ENCODE measurements at places on chromosomes 11 and 22. TPM values are rescaled to one million over a fixed set of nuclear protein-coding genes. Genes with fewer than 3 reads are reported as not detected.

SERPIND1 gene
- not detected for total RNA-seq

- H3K4me1 ChIP-seq = peaks cover 2% of the 10 kb centered on the region
- no peaks in the 10 kb centered on the region for H3K36me3 ChIP-seq
- no peak overlapping the region for H3K27ac ChIP-seq
Measured at GRCh38 chr22:22578702-22579424, 19.8 kb upstream of the PRAME start.

GRCh38 chr22:48531761-48532435, 1295.8 kb downstream of the BRD1 start:
- no peak overlapping the region for H3K27ac ChIP-seq
- H3K36me3 ChIP-seq = no peaks in the 10 kb centered on the region
- H3K4me3 ChIP-seq = no peak overlapping the region
- no peak for DNase-seq
- H3K4me1 ChIP-seq = no peaks in the 10 kb centered on the region

GRCh38 chr11:334264-334994, 13.8 kb upstream of the IFITM3 start:
- no peak overlapping the region for H3K4me3 ChIP-seq
- no peaks in the 10 kb centered on the region for H3K36me3 ChIP-seq
- no peak overlapping the region for H3K27ac ChIP-seq
- H3K4me1 ChIP-seq = peaks cover 6% of the 10 kb centered on the region
- peak; percentile 45 for DNase-seq
- no peaks in the 10 kb centered on the region for H3K27me3 ChIP-seq

ACRV1 gene
- total RNA-seq = not detected

- H3K27ac ChIP-seq = no peak overlapping the region
- no peak overlapping the region for H3K4me3 ChIP-seq
- no peaks in the 10 kb centered on the region for H3K27me3 ChIP-seq
- no peak for DNase-seq
- H3K36me3 ChIP-seq = no peaks in the 10 kb centered on the region
Measured at GRCh38 chr11:69430566-69430965, 50.9 kb upstream of the LINC01488 start.

GRCh38 chr11:27470166-27470565, 2.4 kb downstream of the LGR4 start:
- no peak overlapping the region for H3K27ac ChIP-seq
- H3K4me1 ChIP-seq = peaks cover 29% of the 10 kb centered on the region
- no peaks in the 10 kb centered on the region for H3K27me3 ChIP-seq
- DNase-seq = no peak
- no peaks in the 10 kb centered on the region for H3K36me3 ChIP-seq

DNA sequence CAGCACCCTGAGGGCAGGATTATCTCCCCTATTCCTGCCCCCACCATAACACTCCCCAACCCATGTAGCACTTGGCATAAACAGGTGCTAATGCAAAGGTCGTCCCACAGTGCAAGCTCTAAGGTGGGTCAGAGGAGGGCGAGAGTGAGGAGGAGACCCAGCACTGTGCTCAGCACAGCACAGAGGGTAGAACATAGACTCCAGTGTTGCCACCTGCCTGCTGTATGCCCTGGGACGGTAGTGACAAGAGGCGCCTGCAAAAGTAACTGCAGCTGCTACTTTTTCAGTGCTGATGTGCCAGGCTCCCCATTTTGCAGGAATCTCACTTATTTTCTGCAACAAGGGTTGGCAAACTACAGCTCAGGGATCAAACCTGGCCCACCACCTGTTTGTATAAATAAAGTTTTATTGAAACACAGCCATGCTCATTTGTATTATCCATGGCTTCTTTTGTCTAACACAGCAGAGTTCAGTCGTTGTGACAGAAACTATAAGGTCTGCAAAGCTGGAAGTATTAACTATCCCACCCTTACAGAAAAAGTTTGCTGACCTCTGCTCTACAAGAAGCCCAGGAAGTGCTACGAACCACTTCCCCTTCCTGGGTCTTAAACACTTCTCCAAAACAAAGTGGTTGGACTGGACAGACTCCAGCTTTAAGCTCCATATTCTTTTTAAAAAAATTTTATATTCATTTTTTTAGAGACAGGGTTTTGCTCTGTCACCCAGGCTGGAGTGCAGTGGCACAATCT, 16.9 kb upstream of the CDC42BPG start:
- H3K4me3 ChIP-seq = no peak overlapping the region
- no peak for DNase-seq
- no peaks in the 10 kb centered on the region for H3K27me3 ChIP-seq

DNA sequence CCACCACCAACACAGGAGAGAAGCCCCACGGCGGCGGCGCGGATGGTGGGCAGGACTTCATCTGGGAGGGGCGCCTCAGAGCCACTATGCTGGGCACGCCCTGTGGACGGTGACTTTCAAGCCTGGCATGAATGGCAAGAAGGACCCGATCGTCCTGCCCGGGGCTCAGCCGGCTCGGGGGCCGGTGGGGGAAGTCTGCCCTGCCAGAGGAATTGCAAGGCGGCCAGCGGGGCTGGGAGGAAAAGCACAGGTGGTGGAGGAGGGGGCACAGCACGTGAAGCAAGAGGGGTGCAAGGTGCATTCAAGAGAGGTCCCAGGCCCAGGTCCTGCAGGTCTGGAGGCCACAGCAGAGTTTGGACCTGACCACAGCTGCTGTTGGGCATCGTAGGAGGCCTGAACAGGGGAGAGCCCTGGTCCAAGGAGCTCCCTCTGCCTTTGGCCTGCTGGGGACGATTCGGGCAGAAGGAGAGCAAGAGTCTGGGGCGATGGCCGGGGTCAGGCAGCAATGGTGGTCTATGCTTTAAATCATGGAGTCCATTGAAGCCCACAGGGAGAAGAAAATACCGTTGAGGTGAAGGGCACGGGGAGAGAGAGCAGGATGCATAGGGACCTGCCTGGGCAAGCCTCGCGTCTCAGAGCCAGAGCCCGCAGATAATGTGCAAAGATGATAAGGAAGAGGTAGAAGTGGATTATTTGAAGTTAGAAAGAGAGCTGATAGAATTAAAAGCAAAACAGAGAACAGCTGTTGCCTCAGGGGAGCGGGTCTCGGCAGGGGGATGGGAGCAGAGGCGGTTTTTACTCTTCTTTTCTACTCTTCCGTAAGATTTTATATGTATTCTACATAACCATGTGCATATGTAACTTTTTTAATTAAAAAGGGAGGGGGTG, 82.6 kb upstream of the SHISAL1 start:
- DNase-seq = no peak
- H3K27ac ChIP-seq = no peak overlapping the region
- H3K27me3 ChIP-seq = peaks cover 11% of the 10 kb centered on the region

DNA sequence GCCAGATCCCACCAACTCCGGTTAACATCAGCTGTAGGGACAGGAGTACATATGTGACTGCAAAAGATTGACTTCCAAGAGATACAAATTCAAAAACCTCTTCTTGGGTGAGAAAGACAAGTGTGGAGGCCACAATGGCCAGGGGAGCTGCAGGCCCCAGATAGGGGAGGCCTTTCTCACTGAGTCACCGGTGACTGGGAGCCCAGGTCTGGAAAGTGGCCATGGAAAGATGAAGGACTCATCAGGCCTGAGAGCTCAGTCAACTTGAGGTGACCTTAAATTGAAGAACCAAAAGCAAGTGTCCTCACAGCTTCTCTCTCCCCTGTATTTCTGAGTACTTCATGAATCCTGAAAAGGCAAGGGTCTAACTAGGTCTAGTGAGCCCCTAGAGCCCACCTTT, 90.4 kb upstream of the CLPB start:
- H3K27me3 ChIP-seq = no peaks in the 10 kb centered on the region
- peak; percentile 54 for DNase-seq
- no peak overlapping the region for H3K4me3 ChIP-seq
- H3K36me3 ChIP-seq = no peaks in the 10 kb centered on the region
- H3K4me1 ChIP-seq = no peaks in the 10 kb centered on the region

DNA sequence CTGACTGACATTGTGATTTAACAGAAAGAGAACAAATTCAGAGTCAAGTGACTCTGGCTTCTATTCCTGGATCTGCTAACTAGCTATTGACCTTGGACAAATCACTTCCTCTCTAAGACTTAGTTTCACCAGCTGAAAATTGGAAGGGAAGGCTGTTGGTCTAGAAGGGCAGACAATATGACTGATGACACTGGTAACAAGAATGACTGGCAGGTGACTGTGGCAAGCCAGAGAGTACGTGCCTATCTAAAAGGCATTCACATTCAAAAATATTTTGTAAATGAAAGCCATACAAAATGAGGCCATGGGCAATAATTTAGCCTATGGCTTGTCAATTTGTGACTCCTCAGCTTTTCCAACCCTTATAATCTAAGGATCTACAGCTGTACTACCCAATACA, 23.5 kb downstream of the SERGEF start:
- H3K27me3 ChIP-seq = no peaks in the 10 kb centered on the region
- H3K36me3 ChIP-seq = no peaks in the 10 kb centered on the region
- peaks cover 16% of the 10 kb centered on the region for H3K4me1 ChIP-seq
- H3K27ac ChIP-seq = no peak overlapping the region
- no peak for DNase-seq
- no peak overlapping the region for H3K4me3 ChIP-seq

DNA sequence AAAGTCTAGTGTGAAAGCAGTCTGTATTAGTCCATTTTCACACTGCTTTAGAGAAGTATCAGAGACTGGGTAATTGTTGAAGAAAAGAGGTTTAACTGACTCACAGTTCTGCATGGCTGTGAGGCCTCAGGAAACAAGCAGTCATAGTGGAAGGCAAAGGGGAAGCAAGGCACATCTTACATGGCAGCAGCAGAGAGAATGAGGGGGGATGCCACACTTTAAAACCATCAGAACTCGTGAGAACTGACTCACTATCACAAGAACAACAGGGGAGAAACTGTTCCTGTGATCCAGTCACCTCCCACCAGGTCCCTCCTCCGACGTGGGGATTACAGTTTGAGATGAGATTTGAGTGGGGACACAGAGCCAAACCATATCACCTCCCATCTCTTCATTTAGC, 13.8 kb upstream of the TUBA8 start:
- no peaks in the 10 kb centered on the region for H3K27me3 ChIP-seq
- H3K4me1 ChIP-seq = no peaks in the 10 kb centered on the region
- H3K4me3 ChIP-seq = no peak overlapping the region
- DNase-seq = no peak

GRCh38 chr11:70104961-70105360, 26.8 kb downstream of the ANO1 start:
- peaks cover 19% of the 10 kb centered on the region for H3K4me1 ChIP-seq
- H3K27me3 ChIP-seq = no peaks in the 10 kb centered on the region
- H3K4me3 ChIP-seq = no peak overlapping the region
- DNase-seq = no peak

DNA sequence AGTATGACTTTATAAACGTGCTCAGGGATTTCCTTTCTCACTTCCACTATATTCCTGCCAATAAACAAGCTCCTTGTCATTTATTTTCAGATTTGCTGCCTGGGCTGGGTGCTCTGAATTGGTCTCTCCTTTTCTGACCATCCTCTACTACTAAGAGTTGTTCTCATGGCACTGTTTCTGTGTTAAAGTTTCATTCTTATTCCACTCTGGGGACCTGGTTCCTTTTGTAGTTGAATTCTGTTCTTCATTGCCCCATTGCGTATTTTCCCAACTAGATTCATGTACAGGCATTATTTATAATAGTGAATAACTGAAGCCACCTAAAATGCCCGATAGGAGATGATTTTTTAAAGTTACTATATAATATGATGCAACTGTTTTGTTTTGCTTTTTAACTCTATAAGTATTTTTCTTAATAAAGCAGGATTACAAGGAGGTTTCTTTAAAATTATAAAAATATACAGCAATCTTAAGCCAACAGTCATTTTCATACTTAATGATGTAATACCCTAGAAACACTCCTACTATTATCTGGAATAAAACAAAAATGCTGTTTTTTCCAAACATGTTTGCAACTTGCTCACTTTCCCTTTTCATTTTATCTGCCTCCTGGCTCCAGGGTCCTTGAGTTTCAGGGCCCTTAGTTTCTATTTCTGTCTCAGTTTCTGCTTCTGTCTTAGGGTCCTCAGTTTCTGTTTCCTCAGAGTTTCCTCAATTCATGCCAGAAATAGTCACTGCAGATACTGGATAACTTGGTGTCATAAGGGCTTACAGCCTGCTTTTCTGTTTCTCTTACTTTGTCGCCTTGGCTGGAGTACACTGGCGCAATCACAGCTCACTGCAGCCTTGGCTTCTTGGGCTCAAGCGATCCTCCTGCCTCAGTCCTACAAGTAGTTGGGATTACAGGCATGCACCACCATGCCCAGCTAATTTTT, 9.8 kb upstream of the FUT4 start:
- no peak for DNase-seq
- H3K27ac ChIP-seq = no peak overlapping the region

PIK3C2A gene
- 84.9 TPM for total RNA-seq

DNA sequence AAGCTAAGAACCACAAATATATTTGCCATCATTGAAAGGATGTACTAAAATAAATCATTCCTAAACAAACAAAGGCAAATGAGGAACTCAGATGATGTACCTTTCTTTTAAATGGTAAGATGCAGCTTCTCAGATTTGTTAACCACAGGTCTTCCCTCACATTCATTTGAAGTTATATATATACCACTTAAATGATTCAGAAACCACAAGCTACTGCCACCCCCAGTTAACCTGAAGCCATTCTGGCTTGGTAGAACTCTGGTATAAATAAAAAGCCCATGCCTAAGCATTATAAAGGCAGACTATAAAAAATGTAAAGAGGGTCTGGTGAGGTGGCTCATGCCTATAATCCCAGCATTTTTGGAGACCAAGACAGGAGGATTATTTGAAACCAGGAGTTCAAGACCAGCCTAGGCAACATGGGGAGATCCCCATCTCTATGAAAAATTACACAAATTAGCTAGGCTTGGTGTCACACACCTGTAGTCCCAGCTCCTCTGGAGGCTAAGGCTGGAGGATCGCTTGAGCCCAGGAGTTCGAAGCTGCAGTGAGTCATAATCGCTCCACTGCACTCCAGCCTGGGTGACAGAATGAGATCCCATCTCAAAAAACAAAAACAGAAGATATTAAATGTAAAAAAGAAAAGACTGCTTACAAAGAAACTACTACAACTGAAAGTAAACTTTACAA, 1185.3 kb downstream of the JRKL start:
- no peaks in the 10 kb centered on the region for H3K27me3 ChIP-seq
- no peak overlapping the region for H3K4me3 ChIP-seq

YAP1 gene
- 122 TPM for total RNA-seq

- H3K27ac ChIP-seq = no peak overlapping the region
- H3K36me3 ChIP-seq = no peaks in the 10 kb centered on the region
- H3K27me3 ChIP-seq = no peaks in the 10 kb centered on the region
- H3K4me1 ChIP-seq = peaks cover 4% of the 10 kb centered on the region
Measured at GRCh38 chr11:127564810-127565209, 564.2 kb upstream of the KIRREL3 start.

- DNase-seq = no peak
- no peaks in the 10 kb centered on the region for H3K4me1 ChIP-seq
- no peaks in the 10 kb centered on the region for H3K27me3 ChIP-seq
- H3K4me3 ChIP-seq = no peak overlapping the region
- no peaks in the 10 kb centered on the region for H3K36me3 ChIP-seq
Measured at GRCh38 chr11:59259867-59260475, 47.2 kb upstream of the MPEG1 start.

Data from astrocyte (in vitro differentiated cells and primary cell).